IMR-90 (cell line): ENCODE measurements at places on chromosomes 6 and 20. TPM values are rescaled to one million over a fixed set of nuclear protein-coding genes. Genes with fewer than 3 reads are reported as not detected.

DNA sequence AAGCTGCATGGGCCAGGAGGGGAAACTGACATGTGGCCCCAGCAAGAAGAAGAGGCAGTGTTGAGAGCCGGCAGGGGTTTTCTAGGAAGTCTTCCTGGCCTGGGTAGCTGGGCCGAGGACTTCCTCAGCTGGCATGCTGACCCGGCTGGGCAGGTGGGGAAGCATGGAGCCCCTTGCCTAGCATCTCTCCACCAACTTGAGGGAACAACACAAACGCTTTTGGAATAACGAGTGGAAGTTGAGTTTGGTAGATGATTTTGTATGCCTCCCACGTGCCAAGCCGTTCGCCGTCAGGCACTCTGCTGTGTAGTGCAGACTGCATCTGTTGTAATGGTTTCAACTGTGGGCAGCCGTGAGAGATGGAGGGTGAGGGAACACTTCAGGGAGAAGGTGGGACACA, 7.3 kb downstream of the TMEM181 start:
- no peaks in the 10 kb centered on the region for H3K27me3 ChIP-seq
- DNase-seq: no peak
- no peak overlapping the region for H3K27ac ChIP-seq
- no peak overlapping the region for H3K4me3 ChIP-seq

DNA sequence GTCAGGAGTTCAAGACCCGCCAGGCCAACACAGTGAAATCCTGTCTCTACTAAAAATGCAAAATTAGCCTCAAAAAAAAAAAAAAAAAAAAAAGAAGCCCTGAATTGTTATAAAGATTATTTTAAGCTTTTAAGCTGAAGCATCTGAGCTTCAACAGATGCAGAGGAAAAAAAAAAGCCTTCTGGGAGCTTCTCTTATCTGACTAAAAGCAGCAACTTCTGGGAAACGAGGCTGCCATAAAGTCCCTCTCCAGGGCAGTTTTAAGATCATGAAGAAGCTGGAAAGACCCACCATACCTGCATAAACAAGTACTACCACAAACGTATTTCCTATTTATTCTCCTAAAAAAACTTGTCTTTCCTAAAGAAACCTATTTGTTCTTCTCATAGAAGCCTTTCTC, 3.6 kb downstream of the SERINC3 start:
- DNase-seq: no peak
- no peaks in the 10 kb centered on the region for H3K27me3 ChIP-seq
- peaks cover 10% of the 10 kb centered on the region for H3K4me1 ChIP-seq

LIN28B gene
- total RNA-seq: not detected in 2 replicates

KATNA1 gene
- total RNA-seq: 24.6 and 33.3 TPM in 2 replicates

B3GAT2 gene
- not detected in 2 replicates for total RNA-seq
